ENCODE measurements at places on chromosomes 4 and X.

GRCh38 chr4:2135083-2135482 lies 76.0 kb downstream of the NAT8L start:
- peak; percentile 9 for DNase-seq

DNA sequence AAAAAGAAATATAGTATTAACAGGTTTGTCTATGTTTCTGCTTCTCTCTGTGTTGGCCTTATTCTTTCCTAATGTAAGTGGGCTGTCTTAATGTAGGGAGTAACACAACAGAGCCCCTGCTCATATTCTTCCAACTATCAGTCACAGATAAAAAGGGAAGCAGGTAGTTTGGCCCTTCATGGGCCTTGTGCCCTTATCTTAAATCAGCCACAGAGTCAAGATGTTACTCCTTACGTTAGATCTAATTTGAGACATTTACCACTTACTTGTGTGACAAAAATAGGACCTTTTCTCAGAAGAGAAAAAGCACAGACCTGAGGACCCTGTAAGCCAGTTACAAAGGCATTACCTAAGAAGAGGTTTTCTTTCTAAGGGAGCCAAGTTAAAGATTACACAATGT lies 589.0 kb downstream of the GRXCR1 start:
- DNase-seq, result no peak

- DNase-seq, result no peak
Observed at GRCh38 chr4:54840992-54841768, 183.4 kb downstream of the KIT start.

- DNase-seq, result no peak
Observed at GRCh38 chrX:136126872-136127406, 20.4 kb upstream of the FHL1 start.

DNA sequence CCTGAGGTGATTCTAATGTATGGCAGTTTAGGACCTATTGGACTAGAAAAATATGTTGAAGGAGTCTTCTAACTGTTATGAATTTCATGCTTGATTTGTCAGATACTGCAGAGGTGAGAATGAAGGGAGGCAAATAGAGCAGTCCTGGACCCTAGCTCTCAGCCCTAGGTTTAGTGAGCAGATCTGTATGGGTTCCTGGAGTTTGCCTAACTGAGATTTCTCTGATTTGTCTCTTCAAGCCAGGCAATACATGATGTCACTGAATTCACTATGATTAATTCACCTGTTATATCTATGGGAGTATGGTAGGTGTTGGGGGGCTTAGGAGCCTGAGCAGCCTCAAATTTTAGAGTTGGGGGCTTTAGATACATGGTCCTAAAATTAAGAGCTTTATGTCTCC lies 2.6 kb downstream of the MND1 start:
- no peak for DNase-seq

GRCh38 chr4:38605181-38605752 lies 58.7 kb upstream of the KLF3 start:
- no peak for DNase-seq

GRCh38 chrX:102739657-102740056 lies 19.1 kb downstream of the GPRASP3 start:
- DNase-seq, result no peak

DNA sequence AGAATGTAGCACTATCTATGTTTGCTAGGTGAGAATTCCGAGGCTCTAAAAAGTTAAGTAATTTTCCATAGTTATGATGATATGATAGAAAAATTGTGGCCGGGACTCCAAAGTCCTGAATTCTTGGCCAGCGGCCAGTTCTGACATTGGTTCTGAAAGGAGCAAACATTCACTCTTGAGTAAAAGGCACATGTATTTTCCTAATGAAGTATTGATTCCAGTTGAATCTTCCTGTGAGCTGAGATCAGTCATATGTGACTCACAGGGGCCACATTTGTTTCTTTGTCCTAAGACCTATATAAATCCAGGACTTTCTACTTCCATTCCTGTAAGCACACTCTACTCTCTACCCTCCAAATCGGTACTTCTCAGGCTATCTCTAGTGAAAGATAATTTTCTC lies 349.9 kb downstream of the BMPR1B start:
- DNase-seq, result no peak

GRCh38 chr4:42331914-42332368 lies 65.3 kb upstream of the SHISA3 start:
- no peak for DNase-seq

DNA sequence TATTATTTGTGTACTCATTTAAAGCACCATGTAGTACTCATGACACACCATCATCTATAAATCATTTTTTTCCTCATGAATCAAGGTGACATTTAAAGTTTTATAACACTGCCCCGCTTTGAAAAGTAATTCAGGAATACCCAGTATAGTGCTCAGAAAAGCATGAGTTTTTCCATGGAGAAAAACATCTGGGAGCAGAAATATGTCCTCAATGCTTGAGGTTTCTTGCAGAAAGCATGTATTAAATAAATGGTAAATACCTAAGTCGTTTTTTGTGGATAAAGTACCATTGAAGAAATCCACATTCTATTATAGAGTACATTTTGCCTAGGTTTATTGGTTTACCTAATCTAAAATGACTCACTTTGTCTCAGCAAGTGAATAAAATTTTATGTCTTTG lies 66.2 kb downstream of the UBA6 start:
- DNase-seq, result no peak

DNA sequence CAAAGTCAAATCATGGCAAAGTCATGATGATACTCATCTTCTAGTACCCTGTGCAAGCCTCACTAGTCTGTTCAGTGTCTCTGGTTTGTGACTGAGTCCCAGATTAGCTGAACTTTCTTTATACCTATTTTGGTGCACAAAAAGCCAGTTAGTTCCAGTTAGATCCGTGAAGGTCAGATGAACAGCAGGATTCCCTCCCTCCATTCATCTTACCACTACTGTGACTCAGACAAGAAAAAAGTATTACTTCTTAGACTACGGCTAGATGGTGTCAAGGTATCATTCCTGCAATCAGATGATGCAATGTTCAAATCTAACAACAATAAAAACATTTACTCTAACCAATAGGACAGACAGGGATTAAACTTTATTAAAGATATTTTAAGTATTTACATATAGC lies 30.4 kb downstream of the ARHGEF6 start:
- DNase-seq, result peak; percentile 33
